Upper lobe of right lung (tissue), 1 donor: ENCODE measurements at places on chromosomes 5 and 9.

GRCh38 chr9:133619791-133620190 lies 10.6 kb upstream of the FAM163B start:
- no peak for DNase-seq

DNA sequence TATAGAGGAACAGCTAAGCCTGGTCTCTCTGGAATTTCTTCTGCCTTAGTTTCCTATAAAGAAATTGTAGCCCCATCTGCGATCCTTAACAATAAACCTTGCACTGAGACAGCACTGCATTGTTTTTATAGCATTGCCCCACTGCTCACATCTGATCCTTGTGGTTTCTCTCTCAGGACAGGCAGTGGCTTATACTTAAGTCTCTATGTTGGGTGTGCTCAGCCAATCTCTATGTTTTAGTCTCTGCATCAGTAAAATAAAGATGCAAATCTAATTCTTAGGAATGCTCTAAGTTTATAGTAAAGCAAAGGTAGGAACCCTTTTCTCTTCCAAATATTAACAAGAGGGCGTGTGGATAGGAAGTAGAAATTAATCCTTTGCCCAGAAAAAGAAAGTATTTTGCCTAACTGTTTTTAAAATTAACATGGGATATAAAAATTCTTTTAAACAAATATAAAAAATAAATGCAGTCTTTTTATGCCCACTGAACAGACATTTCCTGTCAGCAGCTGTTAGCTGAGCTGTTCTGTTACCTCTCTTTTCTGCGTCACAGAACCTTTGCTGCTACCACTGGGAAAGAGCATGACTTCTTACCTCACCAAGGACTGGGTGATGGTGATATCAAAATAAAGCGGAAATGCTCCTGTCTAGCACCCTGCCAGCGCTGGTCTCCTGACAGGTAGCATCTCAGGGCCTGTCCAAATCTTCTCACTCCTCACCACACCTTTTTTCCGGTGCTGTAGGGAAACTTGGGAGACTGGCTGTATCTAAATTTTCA lies 29.5 kb downstream of the MRPS27 start:
- DNase-seq: no peak

DNA sequence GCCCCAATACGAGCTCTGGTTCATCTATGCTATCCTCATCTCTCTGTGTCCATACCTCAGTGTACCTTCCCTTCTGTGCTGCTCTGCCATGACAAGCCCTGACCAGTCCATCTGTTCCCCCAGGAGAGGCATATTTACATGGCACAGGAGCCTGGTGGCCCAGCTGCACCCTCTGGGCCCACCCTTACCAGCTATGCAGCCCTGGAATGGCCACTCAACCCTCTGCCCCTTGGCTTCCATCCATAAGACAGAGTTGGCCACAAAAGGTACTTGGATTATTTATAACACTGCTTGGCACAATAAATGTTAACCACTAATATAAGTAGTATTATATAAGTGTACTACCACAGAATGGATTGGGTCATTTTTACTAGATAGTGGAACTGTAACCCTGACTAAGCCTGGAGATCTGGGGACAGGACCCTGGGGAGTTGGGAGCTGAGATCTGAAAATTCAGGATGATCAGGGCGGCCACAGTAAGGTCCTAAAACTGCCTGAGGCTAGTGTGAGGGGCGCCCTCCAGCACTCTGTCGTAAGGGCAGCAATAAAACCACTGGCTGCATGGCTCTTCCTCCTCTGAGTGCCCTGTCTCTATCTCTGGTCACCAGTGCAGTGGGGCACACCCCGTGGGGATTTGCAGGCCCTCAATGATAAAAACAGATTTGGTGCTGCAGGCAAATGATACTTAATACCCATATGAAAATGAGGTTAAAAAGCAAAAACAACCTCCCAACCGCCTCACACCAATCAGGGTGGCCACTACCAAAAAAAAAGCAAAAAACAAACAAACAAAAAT lies 65.8 kb downstream of the SEMA4D start:
- no peak for DNase-seq

DNA sequence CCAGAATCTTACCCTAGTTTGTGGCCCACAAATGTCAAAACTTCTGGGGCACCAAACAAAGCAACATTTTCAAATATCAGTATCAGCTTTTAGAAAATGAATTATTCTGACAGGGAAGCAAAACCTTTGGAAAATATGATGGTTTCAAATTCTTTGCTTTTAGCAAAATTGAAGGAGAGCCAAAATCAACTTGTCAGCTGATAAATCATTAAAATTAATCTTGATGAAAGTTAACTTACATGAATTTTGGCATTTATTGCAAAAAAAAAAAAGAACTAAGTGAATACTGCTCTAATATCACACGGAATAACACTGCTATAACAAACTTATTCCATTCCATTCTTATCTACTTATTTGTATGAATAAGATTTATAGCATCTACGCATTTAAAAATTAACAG lies 158.1 kb upstream of the TARS1 start:
- DNase-seq: no peak

GRCh38 chr5:65808818-65809217 lies 86.8 kb downstream of the NLN start:
- DNase-seq: no peak

DNA sequence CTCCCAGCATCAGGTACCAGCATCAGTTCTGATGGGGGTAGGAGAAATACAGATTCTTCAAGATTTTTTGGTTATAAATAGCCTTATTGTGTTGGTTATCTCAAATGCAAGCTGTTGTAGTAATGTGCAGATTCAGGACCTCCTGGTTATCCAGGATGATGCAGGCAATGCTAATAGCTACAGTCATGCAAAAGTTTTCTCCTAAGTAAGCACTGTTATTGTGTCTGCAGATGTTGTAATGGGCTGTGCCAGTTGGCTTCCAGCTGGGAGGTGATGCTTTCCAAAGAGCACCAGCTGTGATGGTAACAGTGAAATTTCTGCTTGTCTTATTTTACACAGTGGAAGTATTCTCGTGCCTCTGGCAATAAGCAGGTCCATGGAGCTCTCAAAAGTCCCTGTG lies 719.2 kb upstream of the CTNND2 start:
- no peak for DNase-seq

- no peak for DNase-seq
These were observed 10.5 kb downstream of the CDHR2 start for GRCh38 chr5:176559683-176560082.

DNA sequence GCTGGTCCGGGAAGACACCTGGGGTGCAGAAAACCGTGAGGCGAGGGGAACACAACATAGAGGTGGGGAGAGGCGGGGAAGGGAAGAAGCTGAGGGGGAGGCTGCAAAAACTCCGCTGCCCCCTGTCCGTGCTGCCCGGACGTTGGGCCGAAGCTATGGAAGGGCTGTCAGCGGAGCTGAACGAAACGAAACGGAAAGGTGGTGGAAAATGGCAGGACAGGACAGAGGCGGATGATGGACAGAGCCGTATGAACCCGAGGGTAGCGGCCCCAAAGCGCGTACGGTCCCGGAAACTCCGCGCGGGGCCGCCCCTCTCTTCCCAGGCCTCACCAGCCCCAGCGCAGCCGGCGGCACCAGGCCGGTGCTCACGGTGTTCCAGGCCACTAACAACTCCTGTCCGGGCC lies 272 bp downstream of the ANAPC2 start:
- DNase-seq: no peak

- no peak for DNase-seq
These were observed 10.8 kb downstream of the DMRTA1 start for GRCh38 chr9:22457448-22457847.

DNA sequence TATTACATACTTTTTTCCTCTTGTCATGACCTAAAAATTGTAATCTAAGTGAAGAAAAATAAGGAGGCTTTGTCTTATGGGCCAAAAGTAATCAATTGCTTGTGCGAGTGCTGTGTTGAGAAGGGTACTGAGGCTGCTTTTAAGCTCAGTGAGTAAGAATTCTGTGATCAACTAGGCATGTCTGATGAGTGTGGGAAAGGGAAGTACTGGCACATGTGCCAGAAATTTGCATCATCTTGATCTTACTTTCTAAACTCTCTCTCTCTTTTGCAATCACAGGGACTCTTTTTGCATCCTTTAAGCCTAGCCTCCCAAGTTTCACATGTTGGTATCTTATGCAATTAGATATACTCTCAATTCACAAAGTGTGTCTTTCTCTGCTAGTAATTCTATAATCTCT lies 329.9 kb downstream of the KIF4B start:
- no peak for DNase-seq

DNA sequence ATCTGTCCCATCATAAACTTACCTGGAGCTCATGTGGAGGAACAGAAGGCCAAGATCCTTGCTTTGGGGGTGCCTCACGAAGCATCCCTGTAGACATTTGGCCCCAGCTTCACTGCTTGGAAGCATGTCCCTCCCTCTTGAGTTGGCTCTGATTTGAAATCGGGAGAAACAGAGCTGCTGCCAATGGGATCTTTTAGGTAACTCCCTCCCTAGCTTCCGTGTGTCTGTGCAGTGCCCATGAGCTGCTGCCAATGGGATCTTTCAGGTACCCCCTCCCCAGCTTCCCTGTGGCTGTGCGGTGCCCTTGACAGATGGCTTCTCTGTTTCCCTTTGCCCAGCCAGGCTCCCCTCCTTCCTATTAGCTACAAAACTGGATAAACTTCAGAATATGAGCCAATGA lies 178.0 kb downstream of the NR3C1 start:
- DNase-seq: no peak

DNA sequence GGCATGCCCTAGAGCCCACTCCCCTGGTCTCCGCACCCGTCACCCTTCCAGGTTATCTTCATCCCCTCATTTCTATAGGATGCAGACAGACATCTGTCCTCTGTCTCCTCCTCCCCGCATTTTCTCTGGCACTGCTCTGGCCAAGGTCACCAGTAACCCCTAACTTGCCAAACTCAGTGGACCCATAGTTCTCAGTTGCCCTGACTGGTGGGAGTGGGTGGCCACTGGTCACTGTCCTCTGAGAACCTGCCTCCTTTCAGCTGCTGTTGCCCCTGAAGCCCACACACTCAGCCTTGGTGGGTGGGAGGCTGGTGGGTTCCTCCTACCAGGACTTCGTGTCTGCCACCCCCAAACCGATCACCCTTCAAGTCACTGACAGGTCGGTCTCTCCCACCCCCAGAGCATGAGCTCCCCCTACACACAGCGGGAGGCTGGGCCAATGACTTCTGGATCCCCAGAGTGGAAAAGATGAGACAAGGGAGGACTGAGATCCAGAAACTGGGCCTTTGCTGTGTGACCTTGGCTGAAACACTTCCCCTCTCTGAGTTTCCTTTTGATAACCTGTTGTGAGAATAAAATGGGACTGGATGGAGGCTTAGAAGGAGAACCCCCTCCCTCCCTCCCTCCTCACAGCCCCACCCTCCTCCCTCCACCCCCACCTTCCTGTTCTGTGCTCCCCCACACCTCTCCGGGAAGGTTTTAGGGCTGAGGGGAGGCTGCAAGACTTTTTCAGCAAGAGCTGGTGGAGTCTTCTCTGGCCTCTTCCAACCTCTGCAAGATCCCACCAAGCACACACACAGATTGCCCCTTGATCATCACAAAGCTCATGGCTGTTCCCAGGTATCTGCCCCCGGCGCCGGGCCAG lies 2.4 kb upstream of the DBN1 start:
- DNase-seq: no peak

- DNase-seq: no peak
These were observed 94.0 kb upstream of the PTGER4 start for GRCh38 chr5:40585537-40586267.

- no peak for DNase-seq
These were observed 275.5 kb downstream of the GLIS3 start for GRCh38 chr9:4024281-4024777.

- no peak for DNase-seq
These were observed 526.9 kb downstream of the DTWD2 start for GRCh38 chr5:118461436-118461835.

DNA sequence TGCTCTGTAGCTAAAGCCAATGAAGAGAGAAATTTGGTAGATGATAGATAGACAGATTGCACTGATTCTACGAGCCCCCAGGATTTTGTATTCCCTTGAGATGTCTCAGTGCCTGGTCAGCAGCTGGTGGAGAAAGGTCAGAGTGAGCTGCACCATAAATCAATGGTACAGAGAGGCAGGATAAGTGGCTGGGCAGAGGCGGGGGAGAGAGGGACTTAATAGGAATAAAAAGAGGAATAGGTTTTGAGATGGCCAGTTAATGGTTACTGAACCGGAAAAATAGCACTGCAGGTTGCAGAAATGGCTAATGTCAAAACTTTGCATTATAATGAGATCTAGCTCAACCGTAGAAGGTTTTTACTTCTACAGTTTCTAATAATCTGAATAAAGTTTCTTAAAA lies 47.9 kb upstream of the SLC12A2 start:
- DNase-seq: no peak
